Stimulated activated CD8-positive, alpha-beta memory T cell treated with anti-CD3 and anti-CD28 coated beads, Interleukin-7, amount 100 ng/mL, for 24 hours (primary cell): ENCODE measurements at places on chromosomes 6 and 20.

DNA sequence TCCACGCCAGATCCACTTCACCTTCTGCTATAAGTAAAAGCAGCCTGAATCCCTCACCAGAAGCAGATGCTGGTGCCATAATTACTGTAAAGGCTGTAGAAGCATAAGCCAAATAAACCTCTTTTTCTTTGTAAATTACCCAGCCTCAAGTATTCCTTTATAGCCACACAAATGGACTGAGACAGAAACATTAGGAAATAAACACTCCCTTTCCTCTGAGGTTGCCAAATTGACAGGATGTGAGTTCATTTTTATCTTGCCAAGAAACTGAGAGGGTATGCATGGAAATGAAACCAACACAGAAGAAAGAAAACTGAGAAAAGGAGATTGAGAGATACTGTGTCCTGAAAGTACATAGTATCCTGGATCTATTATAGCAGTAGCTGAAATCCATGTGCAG lies 481.2 kb downstream of the HAO1 start:
- no peak for DNase-seq

- no peak for DNase-seq
Measured at GRCh38 chr6:142820338-142821051, 124.5 kb downstream of the HIVEP2 start.

- DNase-seq = no peak
Measured at GRCh38 chr6:73923905-73924485, 228.0 kb downstream of the CD109 start.

GRCh38 chr20:43947316-43947710 lies 32.7 kb downstream of the TOX2 start:
- DNase-seq = no peak

- no peak for DNase-seq
Measured at GRCh38 chr6:52102405-52102804, 15.0 kb upstream of the PKHD1 start.

DNA sequence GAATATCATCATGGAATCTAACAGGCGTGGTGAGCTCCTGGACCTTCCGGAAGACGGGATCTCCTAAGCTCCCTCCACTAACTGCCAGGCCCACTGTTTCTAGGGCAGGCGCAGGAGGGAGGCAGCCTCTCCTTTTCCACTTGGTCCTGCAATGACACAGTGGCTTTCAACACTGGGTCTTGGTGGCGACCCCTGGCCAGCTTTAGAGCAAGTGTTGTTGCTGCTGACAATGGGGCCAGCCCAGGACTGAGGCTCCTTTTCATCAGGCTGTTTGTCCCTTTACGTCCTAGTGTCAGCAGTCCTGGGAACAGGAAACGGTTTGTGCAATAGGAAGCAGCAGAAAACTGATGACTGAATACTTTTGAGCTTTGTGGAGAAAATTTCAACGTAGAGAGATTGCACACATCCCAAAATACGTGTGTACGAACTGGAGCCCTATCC lies 9.7 kb upstream of the QKI start:
- DNase-seq = no peak

DNA sequence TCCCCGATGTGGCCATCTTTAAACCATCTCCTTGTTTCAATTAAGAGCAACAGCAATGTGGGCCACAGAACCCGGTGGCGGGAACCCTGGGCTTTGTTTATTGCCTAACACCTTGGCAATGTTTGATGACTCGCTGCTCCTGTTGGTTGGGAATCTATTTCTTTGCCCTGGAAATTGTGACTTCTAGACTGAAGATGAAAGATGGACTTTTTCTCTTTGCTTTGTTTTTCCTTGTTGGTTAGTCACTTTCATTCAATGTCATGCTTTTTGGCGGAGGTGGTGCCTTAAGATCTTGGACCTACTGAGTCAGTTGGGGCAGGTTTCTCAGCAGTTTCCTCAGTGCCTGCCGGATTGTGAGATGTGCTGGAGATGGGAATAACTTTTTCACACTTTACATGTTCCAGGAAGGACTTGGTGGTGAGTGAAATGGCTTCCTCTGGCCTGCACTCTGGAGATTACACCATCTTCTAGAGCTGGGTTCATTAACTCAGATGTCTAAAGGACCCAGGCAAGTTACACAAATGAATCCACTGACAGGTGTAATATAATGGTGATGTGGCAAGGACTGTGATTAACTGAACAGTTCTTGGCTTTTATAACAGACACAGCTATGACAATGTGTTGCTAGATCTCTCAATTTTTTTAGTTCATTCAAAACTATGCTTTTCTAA lies 56.3 kb downstream of the TSHZ2 start:
- no peak for DNase-seq

- no peak for DNase-seq
Measured at GRCh38 chr20:50366270-50367103, 143.7 kb upstream of the PTPN1 start.

- no peak for DNase-seq
Measured at GRCh38 chr20:61806314-61806713, 259.4 kb downstream of the TAF4 start.

DNA sequence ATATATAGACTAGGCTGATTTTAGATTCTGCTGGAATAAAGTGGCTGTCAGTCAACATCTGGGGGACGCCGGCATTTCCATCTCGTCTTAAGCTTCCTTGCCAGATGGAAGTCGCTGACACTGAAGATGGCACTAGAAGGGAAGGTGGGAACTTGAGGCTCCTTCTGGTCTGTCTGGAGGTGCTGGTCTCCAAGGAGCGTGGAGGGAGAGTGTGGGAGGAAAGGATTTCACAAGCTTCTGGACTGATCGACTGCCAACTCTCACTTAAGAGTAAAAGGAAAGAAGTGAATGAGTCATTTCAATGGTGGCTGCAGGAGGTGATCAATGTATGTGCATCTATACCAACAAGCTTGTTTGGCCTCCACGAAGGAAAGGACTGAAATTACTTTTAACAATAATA lies 40.4 kb downstream of the DUSP22 start:
- no peak for DNase-seq

GRCh38 chr20:19253916-19254820 lies 41.7 kb downstream of the SLC24A3 start:
- DNase-seq = no peak

GRCh38 chr6:134830194-134830593 lies 119.7 kb downstream of the ALDH8A1 start:
- DNase-seq = no peak

- no peak for DNase-seq
Measured at GRCh38 chr6:32685603-32686002, 19.1 kb upstream of the HLA-DQB1 start.

DNA sequence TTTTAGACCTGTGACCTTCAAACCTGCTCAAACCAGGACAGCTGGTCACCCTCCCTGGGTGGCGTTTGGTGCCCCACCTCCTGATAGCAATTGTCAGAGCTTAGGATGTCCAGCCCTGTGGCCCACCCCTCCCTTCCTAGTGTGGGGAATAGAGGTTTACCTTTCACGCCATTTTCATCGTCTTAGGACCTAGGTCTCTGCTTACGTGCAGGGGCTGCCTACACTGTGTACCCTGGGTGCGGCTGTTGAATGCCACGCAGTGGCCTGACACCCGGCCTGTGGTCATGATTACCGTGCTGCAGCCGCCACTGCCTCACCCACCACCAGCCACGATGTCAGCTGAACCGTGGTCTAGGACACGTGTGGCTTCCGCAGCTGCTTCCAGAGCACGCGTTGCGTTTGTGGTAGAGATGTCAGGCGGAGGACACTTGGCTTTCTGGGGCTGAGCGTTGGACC lies 157.3 kb downstream of the DTNBP1 start:
- no peak for DNase-seq
